CD4-positive, alpha-beta T cell treated with Interleukin-15 for 4 hours (primary cell): ENCODE measurements at places on chromosomes 5 and 9.

GRCh38 chr9:21789541-21790037 lies 12.8 kb upstream of the MTAP start:
- DNase-seq: peak; percentile 74

- DNase-seq: no peak
Measured at GRCh38 chr5:141976176-141976575, 7.3 kb downstream of the RNF14 start.

GRCh38 chr9:5416953-5417352 lies 20.8 kb downstream of the PLGRKT start:
- no peak for DNase-seq

DNA sequence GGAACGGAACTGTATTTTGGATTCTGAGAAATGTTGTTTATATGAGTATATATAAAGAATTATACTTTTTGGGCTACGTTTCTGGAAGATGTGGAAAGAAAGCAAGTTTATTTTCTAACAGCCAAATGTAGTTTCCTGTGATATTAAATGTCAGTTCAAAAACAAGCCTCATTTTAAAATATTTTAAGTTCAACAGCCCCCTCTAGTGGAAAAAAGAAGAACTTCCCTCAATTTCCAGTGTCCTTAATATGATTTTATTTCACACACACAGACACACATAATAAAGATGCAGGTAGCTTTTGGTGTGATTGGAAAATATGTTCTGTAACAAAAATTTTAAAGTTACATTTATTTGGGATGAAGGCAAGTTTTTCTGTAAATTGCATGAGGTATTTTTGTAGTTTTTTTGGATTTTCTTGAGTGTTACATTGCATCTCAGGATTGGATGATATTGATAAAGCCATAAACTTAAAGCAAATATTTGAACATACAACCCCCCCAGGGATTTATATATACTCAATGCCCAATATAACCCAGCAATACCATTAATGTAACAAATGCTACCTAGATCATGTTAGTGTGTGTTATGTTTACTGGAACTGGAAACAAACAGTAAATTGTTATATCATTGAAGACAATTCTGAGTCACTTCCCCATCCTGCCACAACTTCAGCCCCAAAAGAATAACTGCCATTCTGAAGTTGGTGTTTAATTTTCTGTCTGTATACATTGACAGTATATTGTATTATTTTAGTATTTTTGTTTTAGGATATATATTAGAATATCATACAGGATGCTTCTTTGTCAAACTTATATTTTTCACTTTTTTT lies 54.0 kb downstream of the CCDC171 start:
- DNase-seq: peak; percentile 70

DNA sequence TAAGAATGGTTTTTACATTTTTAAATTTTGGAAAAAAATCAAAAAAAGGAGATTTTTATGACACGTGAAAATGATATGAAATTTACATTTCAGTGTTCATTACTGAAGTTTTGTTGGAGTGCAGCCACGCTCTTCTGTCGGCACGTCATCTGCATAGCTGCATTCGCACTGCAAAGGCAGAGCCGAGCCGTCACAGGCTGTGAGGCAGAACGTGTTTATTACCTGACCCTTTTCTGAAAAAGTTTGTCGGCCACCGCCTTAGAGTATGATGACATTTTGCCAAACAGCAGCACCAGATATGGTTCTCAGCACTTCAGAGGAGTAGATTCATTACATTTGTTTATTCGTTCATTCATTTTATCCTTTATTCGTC lies 24.1 kb downstream of the HRH2 start:
- no peak for DNase-seq

GRCh38 chr5:135850231-135850630 lies 15.8 kb downstream of the SLC25A48 start:
- no peak for DNase-seq

DNA sequence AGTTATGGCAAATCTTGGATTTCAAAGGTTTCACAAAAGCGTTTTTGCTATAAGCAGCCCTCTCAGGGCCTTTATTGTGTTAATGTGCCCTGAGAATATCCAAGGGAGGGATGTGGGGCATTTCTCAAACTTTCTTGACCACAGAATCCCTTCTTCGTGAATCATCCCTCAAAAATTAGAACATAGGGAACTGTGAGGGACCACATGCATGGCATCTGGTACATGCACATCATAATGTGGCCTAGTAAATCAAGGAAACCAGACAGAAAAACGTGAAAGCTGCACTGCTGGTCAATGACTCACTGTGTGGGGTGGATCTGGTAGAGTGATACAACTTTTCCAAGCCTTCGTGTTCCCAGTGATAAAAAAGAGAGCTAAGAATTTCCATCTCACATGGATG lies 22.4 kb downstream of the DDX31 start:
- DNase-seq: no peak

DNA sequence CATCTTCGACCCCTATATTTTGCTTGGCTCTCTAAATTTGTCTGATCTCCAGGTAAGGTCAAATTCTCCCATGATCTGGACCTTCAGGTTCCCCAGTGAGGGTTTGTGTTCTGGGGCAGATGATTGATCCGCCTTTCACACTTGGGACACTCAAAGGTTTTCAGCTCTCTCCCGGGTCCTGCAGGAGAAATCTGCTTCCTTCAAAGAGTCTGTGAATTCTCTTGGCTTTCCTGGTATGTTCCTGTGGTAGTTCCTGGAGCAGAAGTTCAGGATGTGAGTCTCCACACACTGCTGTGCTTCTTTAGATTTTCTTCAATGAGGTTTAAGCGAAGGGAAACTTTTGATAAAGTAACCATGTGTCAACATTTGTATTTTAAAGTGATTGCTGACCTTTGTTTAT lies 318.0 kb downstream of the TAF11L14 start:
- DNase-seq: no peak

DNA sequence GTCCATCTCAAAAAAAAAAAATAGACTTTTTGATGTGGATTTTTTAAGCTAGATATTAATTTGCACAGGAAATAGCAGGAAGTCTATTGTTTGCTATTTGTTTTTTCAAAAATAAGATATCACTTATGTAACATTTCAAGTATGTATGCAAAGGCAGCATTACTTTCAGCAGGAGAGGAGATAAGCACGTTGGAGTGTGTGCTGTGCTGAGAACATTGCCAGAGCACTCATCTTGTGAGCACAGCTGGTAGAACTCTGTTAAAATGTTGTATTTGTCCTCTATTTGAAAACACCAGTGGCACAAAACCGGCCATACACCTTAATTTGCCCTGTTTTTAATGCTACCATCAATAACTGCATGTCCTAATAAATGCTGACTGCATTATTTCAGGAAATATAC lies 1061.9 kb upstream of the CDH18 start:
- DNase-seq: no peak

DNA sequence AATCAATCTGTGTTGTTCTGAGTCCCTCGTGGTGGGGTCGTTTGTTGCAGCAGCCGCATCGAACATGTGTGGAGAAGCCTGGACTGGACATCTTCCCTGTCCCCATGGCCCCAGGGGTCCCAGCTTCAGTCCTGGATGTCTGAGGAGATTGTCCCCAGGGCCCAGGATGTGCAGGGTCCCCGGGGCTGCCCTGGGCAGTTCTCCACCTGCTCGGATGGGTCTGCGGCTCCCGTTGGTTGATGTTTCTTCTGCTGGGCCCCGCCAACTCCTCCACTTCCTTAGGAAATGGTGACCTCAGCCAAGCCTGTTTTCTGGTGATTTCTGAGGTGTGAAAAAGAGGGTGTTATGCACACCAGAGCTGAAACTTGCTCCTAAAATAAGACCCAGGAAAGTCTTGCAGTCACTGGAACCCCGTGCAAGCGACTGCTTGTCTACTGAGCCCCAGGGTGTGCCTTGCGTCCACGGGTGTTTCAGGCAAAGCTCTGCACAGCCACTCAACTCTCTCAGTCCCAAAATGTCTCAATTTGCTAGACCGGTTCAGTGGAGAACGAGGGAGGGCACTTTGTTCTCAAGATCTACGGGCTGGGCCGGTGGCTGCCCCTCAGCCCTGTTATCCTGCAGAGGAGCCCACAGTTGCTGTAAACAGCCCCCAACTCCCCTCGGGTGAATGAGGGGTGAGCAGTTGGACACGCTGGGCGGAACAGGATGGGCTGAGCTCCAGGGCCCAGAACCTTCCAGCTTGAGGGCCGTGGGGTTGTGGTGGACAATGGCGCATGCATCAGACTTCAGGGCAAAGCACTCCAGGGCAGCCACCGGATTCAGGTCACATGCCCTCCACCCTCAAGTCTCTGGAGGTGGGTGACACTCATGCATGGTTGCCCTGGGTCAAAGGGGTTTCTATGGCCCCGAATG lies 66.7 kb upstream of the OLFM1 start:
- no peak for DNase-seq
